ENCODE measurements at places on chromosomes 13 and 19. TPM values are rescaled to one million over a fixed set of nuclear protein-coding genes. Genes with fewer than 3 reads are reported as not detected.
A peak's percentile ranks its signal among the peaks of the same experiment; 100 is the strongest.

GRCh38 chr13:66224663-66225062 lies 1005.5 kb downstream of the PCDH9 start:
- H3K4me1 ChIP-seq: no peaks in the 10 kb centered on the region
- DNase-seq: no peak
- H3K27ac ChIP-seq: no peak overlapping the region
- no peak overlapping the region for H3K4me3 ChIP-seq

DNA sequence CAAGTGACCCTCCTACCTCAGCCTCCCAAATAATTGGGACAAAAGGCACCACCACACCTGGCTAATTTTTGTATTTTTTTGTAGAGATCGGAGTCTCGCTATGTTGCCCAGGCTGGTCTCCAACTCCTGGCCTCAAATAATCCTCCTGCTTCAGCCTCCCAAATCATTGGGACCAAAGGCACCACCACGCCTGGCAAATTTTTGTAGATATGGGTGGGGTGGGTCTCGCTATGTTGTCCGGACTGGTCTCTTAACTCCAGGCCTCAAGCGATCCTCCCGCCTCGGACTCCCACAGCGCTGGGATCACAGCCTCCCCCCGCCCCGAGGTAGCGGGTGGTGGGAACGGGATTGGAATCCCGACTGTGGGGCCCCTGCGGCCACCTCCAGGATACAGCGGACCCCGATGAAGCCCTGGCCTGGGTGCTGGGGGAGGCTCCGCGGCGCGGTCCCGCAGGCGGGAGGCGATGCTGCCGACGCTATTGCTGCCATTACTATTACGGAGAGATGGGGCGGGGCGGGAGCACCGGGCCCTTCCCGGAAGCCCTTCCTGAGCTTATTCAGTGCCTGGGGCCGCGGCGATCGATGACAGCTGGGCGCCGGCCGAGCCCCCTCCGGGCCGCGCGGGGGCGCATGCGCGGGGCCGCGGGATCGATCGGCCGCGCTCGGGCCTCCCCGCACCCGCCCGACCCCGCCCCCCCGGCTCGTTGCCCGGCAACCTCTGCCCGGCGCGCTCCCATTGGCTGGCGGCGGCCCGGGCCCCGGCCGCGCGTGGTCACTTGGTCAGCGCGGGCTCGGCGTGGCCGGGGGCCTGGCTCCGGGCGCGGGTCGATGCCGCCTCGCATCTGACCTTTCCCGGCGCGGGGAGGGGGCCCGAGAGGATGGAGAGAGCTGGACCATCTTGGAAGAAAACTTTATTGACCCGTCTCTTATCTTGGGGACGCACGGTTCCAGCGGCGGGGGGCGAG lies 27.9 kb upstream of the ONECUT3 start:
- peak overlapping the region; percentile 68 for H3K4me3 ChIP-seq
- DNase-seq: peak; percentile 70
- peaks cover 8% of the 10 kb centered on the region for H3K27me3 ChIP-seq
- H3K36me3 ChIP-seq: no peaks in the 10 kb centered on the region
- H3K4me1 ChIP-seq: 0 out of 2 replicates have a peak, but pooled peaks cover 3% of the 10 kb centered on the region

- no peaks in the 10 kb centered on the region for H3K4me1 ChIP-seq
- no peak for DNase-seq
- H3K27me3 ChIP-seq: 0 out of 2 replicates have a peak, but pooled peaks cover 10% of the 10 kb centered on the region
- H3K27ac ChIP-seq: no peak overlapping the region
Measured at GRCh38 chr13:97583907-97584497, 150.0 kb downstream of the RAP2A start.

- no peak for DNase-seq
- 0 out of 2 replicates have a peak, but pooled peaks cover under 1% of the 10 kb centered on the region for H3K36me3 ChIP-seq
- no peaks in the 10 kb centered on the region for H3K4me1 ChIP-seq
Measured at GRCh38 chr13:91362908-91363307, 15.4 kb downstream of the MIR17HG start.

GRCh38 chr19:49830766-49831165 lies 12.7 kb downstream of the MED25 start:
- no peak overlapping the region for H3K27ac ChIP-seq
- no peaks in the 10 kb centered on the region for H3K36me3 ChIP-seq

- no peak overlapping the region for H3K4me3 ChIP-seq
- no peak for DNase-seq
- H3K27me3 ChIP-seq: peaks cover 21% of the 10 kb centered on the region
- no peak overlapping the region for H3K27ac ChIP-seq
- no peaks in the 10 kb centered on the region for H3K36me3 ChIP-seq
Measured at GRCh38 chr13:78254113-78254512, 335.5 kb upstream of the EDNRB start.

Gene CGB1
- 4.2 TPM for total RNA-seq

Gene APLP1
- total RNA-seq: 20.4 TPM

Measured in GM23248 (cell line).